ENCODE measurements at places on chromosomes 7 and 10.
A peak's percentile ranks its signal among the peaks of the same experiment; 100 is the strongest.

- no peak for DNase-seq
Measured at GRCh38 chr10:16603308-16603707, 81.6 kb upstream of the C1QL3 start.

- DNase-seq = no peak
Measured at GRCh38 chr7:43195256-43195655, 82.8 kb downstream of the HECW1 start.

GRCh38 chr7:65251851-65252620 lies 121.6 kb upstream of the ZNF92 start:
- DNase-seq = peak; percentile 28

DNA sequence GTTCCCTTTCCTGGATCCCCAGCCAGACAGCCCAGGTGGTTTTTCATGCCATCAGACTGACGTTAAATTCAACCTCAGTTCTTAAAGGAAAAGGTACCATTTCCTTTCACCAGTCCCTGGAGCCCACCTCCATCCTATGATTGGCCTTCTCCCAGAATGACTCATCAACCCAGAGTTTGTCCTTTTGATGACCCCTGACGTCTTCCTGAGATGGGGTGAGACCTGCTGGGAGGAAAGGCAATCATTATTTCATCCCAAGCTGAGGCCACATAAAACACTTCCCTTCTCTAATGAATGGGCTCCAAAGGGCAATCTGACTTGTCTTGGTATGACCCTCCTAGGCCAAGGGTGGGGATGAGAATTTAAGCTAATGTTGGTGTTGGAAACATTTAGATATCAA lies 750.7 kb downstream of the SUGCT start:
- DNase-seq = peak; percentile 80

GRCh38 chr7:146208492-146208891 lies 91.9 kb downstream of the CNTNAP2 start:
- DNase-seq = no peak

DNA sequence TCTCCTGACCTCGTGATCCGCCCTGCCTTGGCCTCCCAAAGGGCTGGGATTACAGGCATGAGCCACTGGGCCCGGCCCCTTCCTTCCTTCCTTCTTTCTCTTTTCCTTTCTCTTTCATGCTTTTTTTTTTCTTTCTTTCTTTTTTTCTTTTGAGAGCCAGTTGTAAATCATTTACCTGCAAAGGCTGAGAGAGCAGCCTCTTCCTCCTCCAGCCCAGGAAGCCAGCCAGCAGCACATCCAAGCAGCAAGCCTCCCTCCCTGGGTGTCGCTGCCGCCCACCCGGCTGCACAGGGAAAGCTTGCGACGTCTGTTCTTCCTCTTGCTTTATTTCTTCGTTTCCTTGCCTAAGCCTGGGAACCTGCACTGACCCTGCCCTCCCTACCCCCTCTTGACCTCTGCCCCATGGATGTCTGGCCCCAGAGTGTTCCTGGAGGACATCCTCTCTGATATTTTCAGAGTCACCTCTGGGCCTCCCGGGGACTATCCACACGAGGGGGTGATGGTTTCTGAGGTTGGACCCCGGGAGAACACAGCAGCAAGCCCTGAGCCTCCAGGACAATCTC lies 62.8 kb upstream of the MYL10 start:
- no peak for DNase-seq
